ENCODE measurements at places on chromosomes 1 and 21.

- H3K36me3 ChIP-seq, result peaks cover 10% of the 10 kb centered on the region
- no peaks in the 10 kb centered on the region for H3K27me3 ChIP-seq
- H3K27ac ChIP-seq, result no peak overlapping the region
- DNase-seq, result no peak
- no peaks in the 10 kb centered on the region for H3K4me1 ChIP-seq
These were observed 100.2 kb downstream of the AHCTF1 start for GRCh38 chr1:246831543-246831942.

DNA sequence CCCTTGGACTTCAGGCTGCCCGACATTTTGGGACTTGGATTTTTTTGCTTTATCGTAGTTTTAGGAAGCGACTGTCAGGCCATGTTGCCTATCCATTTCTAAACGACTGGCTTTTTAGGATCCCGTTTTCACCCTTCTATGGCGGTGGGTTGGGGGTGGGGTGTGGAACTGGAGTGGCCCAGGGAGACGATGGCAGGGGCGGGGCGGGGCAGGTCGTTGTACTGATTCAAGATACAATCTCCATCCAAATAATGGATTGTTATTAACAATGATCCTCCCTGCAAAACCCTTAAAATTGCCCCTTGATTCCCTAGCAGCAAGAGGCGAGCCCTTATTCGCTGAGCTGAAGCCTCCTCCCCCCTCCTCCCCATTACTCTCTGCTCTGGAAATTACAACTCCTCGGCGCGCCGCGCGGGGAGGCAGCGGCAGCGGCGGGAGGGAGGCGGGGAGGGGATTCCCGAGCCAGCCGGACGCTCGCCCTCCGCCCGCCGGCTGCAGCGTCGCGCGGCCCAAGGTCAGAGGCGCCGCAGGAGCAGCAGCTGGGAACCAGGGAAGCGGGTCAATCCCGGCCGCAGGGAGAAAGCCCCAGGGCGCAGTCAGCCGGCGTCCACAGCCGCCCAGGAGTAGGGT is at the start of gene TRIM67:
Gene TRIM67 (plus strand): TSS at position 392 of the 630 bp plus-strand sequence. CDS start 912 bp downstream, outside the sequence.
- H3K36me3 ChIP-seq, result no peaks in the 10 kb centered on the region
- no peak within 1 kb of the TSS for H3K27ac ChIP-seq
- DNase-seq, result no peak
- H3K4me1 ChIP-seq, result peaks cover 10% of the 10 kb centered on the region
- no peak within 1 kb of the TSS for H3K4me3 ChIP-seq

DNA sequence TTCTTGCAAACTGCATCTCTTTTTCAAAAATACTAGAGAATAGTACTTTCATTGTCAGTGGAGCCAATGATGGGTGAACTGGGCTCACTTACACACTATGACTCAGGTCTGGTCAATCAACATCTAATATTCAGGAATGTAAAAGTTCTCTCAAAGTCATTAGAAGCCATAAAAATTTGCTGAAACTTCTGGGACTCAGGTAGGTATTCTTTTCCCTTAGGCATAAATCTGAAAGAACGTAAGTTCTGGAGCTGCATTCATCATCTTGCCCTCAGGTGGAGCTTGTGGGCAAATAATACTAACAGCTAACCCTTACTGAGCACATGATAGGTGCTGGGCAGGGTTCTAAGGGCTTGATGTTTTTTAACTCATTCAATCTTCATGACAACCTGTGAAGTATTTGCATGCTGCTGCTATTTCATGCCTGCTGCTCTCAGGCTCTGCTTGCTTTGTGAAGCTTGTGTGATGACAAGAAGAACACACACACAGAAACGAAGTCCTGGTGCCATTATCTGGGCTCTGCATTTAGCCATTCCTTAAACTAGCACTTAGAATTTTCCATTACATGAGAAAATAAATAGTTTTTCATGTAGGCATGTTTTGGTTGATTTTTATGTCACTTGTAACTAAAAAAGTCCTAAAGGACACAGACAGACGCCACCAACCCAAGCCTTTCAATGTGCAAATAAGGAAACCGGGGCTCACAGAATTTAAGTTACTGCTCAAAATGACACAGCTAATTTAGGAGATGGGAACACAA is 394.2 kb upstream of the LYPLAL1 start:
- H3K4me1 ChIP-seq, result no peaks in the 10 kb centered on the region
- H3K27ac ChIP-seq, result no peak overlapping the region
- DNase-seq, result no peak
- no peaks in the 10 kb centered on the region for H3K27me3 ChIP-seq
- H3K36me3 ChIP-seq, result no peaks in the 10 kb centered on the region

GRCh38 chr1:180271272-180272255 is 41.5 kb downstream of the LHX4 start:
- DNase-seq, result no peak
- no peaks in the 10 kb centered on the region for H3K4me1 ChIP-seq
- no peak overlapping the region for H3K4me3 ChIP-seq
- H3K27me3 ChIP-seq, result no peaks in the 10 kb centered on the region

- no peaks in the 10 kb centered on the region for H3K4me1 ChIP-seq
- H3K27ac ChIP-seq, result no peak overlapping the region
- no peak for DNase-seq
These were observed 10.8 kb downstream of the FNDC5 start for GRCh38 chr1:32859915-32860314.

GRCh38 chr1:243638186-243638585 is 211.9 kb downstream of the AKT3 start:
- peaks cover 5% of the 10 kb centered on the region for H3K36me3 ChIP-seq
- DNase-seq, result peak; percentile 1
- no peak overlapping the region for H3K27ac ChIP-seq
- no peak overlapping the region for H3K4me3 ChIP-seq

DNA sequence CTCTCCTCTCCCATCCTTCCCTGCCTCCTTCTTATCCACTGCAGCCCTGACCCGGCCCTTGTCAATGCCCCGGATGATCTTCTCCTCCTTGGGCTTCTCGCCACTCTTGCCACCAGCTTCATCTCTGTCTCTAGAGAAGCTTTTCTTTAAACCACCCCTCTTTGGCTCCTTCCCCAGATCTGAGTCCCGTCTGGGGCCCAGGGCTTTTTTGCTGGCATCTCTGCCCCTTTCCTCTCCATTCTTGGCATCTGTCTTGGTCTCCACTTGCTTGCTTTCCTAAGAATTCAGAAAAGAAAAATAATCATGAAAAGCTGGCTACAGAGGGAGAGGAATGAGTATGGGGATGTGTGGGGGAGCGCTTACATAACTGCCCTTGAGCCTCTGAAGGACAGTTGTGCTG is 11.8 kb downstream of the SHISA4 start:
- peaks cover 8% of the 10 kb centered on the region for H3K27me3 ChIP-seq
- H3K4me3 ChIP-seq, result no peak overlapping the region
- H3K36me3 ChIP-seq, result no peaks in the 10 kb centered on the region
- H3K27ac ChIP-seq, result no peak overlapping the region

GRCh38 chr1:205348554-205349487 is 7.9 kb downstream of the KLHDC8A start:
- peak; percentile 69 for DNase-seq
- peaks cover 62% of the 10 kb centered on the region for H3K4me1 ChIP-seq
- H3K27me3 ChIP-seq, result peaks cover 7% of the 10 kb centered on the region
- H3K4me3 ChIP-seq, result peak overlapping the region; percentile 85

- no peak overlapping the region for H3K27ac ChIP-seq
- no peaks in the 10 kb centered on the region for H3K36me3 ChIP-seq
- no peak overlapping the region for H3K4me3 ChIP-seq
- no peak for DNase-seq
These were observed 120.5 kb downstream of the TMEM53 start for GRCh38 chr1:44553771-44554170.

- no peaks in the 10 kb centered on the region for H3K4me1 ChIP-seq
- peak overlapping the region; percentile 44 for H3K27ac ChIP-seq
- H3K4me3 ChIP-seq, result no peak overlapping the region
- no peak for DNase-seq
These were observed 53.8 kb upstream of the ATP1B1 start for GRCh38 chr1:169052727-169053126.

GRCh38 chr1:106360252-106360651 is 696.2 kb upstream of the PRMT6 start:
- H3K4me3 ChIP-seq, result no peak overlapping the region
- H3K4me1 ChIP-seq, result no peaks in the 10 kb centered on the region
- no peaks in the 10 kb centered on the region for H3K27me3 ChIP-seq
- no peak overlapping the region for H3K27ac ChIP-seq

DNA sequence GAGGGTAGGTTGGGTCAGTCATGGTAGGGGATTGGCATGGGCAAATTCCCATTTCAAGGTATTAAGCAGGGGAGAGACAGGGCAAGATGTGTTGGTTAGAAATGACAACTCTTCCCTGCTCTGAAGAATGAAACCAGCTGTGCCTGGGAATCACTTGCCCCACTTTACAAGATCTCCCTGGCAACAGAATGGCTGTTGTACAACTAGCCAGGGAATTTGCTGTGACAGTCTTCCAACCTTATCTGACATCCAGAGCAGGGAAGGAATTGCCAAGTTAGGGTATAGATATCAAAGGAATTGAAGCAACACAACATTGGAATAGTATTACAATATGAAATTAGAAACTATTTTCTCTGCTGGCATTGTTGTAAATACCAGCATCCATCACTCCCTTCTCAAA is 154.7 kb downstream of the CACNA1E start:
- peaks cover 11% of the 10 kb centered on the region for H3K27me3 ChIP-seq
- H3K27ac ChIP-seq, result no peak overlapping the region
- no peak for DNase-seq
- H3K36me3 ChIP-seq, result no peaks in the 10 kb centered on the region
- no peaks in the 10 kb centered on the region for H3K4me1 ChIP-seq

- H3K36me3 ChIP-seq, result no peaks in the 10 kb centered on the region
- no peak overlapping the region for H3K4me3 ChIP-seq
- peaks cover 4% of the 10 kb centered on the region for H3K27me3 ChIP-seq
- peaks cover 50% of the 10 kb centered on the region for H3K4me1 ChIP-seq
- DNase-seq, result no peak
These were observed 20.8 kb upstream of the IL10 start for GRCh38 chr1:206792939-206793607.

GRCh38 chr1:234986750-234987414 is 141.8 kb downstream of the TOMM20 start:
- no peaks in the 10 kb centered on the region for H3K36me3 ChIP-seq
- no peaks in the 10 kb centered on the region for H3K27me3 ChIP-seq

- peak overlapping the region; percentile 44 for H3K4me3 ChIP-seq
- H3K36me3 ChIP-seq, result peaks cover 15% of the 10 kb centered on the region
- no peaks in the 10 kb centered on the region for H3K27me3 ChIP-seq
- peaks cover 99% of the 10 kb centered on the region for H3K4me1 ChIP-seq
These were observed 48.6 kb downstream of the ITPKB start for GRCh38 chr1:226690460-226690982.

DNA sequence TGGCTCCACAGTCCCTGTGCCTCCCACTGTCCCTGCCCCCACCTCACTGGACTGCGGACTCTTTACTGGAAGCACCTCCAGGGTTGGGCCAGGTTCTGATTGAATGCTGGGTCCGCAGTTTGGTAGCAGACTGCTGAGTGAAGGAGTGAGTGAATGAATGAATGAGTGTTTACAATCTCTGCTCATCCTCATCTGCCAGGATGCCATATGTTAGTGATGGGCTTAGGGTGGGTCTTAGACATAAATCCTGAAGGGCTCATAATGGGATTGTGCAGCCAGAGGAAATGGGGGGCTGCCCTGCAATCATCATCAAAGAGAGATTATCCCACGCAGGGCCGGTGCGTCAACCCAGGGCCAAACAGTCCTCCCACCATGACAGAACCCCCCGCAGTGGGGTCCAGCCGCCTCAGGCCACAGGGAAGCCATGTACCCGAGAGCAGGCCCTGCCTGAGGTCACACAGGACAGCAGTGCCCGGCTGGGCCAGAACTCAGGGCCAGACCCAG is 26.1 kb downstream of the SLC1A7 start:
- H3K27ac ChIP-seq, result no peak overlapping the region
- H3K4me3 ChIP-seq, result no peak overlapping the region
- no peak for DNase-seq
- H3K27me3 ChIP-seq, result peaks cover 24% of the 10 kb centered on the region
- H3K36me3 ChIP-seq, result no peaks in the 10 kb centered on the region

GRCh38 chr21:27292783-27293182 is 325.9 kb upstream of the ADAMTS5 start:
- DNase-seq, result no peak
- H3K4me1 ChIP-seq, result no peaks in the 10 kb centered on the region
- H3K27me3 ChIP-seq, result no peaks in the 10 kb centered on the region

DNA sequence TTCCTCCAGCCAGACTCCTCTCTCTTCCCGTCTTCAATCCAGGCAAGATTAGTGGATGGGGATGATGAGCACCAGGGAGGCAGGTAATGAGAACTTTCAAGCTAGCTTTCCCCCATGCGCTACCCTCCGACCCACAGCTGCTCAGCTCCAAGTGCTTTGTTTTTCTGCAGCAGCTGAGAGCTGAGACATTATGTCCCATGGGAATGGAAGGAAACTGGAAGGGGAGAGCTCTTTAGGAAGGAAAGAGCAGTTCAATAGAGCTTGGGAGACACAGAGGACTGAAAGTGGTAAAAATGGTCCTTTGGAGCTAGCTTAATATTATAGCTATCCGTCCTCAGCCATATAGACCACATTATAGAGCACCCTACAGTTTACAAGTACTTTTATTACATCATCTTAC is 39.8 kb downstream of the RAB3B start:
- DNase-seq, result no peak
- H3K4me1 ChIP-seq, result peaks cover 11% of the 10 kb centered on the region
- H3K4me3 ChIP-seq, result no peak overlapping the region
- no peak overlapping the region for H3K27ac ChIP-seq
- H3K27me3 ChIP-seq, result no peaks in the 10 kb centered on the region
- no peaks in the 10 kb centered on the region for H3K36me3 ChIP-seq

DNA sequence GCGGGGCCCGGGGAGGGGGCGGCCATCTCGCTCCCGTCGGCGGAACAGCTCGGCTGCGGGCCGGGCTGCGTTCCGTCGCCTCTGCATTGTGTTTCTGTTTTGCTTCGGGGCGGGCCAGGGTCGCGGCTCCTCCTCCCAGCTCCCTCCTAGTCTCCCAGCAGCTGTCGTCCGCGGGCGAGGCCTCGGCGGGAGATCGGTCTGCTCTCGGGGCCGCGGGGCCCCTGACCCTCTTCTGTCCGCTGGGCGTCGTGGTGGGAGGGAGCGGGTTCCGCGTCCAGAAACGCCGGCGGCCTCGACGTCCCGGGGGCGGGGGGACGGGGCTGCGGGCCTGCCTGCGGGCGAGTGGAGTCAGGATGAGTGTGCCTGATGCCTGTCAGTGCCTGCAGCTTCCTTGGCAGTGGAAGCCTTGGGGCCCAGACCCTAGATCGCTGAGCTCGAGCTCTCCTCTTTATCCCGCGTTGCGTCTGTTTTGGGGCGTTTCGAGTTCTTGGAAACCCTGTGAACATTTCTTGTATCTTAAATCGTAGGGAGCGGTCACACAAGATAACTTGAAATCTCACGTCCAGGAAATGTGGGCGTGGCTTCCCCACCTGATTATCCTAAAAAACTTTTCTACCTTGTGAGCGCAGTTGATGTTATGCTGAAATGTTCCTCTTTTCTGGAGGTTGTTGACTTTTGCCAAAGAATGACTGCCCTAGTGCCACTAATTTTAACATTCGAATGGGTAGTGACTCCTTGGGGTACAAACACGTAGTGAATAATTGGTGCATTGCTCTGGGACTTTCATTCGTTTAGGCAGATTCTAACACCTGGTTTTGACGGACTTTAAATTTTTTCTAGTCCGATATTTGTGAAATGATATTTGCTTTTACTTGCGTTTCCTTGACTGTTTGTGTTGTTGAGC is 676 bp downstream of the MORC3 start:
- peak; percentile 35 for DNase-seq
- H3K27me3 ChIP-seq, result no peaks in the 10 kb centered on the region
- peaks cover 6% of the 10 kb centered on the region for H3K36me3 ChIP-seq
- H3K27ac ChIP-seq, result peak overlapping the region; percentile 97
- peaks cover 71% of the 10 kb centered on the region for H3K4me1 ChIP-seq
- H3K4me3 ChIP-seq, result peak overlapping the region; percentile 95

- no peak overlapping the region for H3K4me3 ChIP-seq
- no peak overlapping the region for H3K27ac ChIP-seq
- no peak for DNase-seq
- H3K4me1 ChIP-seq, result peaks cover 2% of the 10 kb centered on the region
- H3K27me3 ChIP-seq, result no peaks in the 10 kb centered on the region
These were observed 176.8 kb upstream of the SAMSN1 start for GRCh38 chr21:14722841-14723483.

Measured in naive B cell (primary cell).